Occipital lobe (tissue), 3 donors: ENCODE measurements at places on chromosomes 1 and 21. TPM values are rescaled to one million over a fixed set of nuclear protein-coding genes. Genes with fewer than 3 reads are reported as not detected.

GRCh38 chr1:55329091-55329490 is 113.9 kb upstream of the USP24 start:
- DNase-seq = no peak

- DNase-seq = no peak
These were observed 30.4 kb downstream of the KCNN3 start for GRCh38 chr1:154839691-154840090.

- no peak for DNase-seq
These were observed 18.4 kb downstream of the JUN start for GRCh38 chr1:58765441-58765840.

DNA sequence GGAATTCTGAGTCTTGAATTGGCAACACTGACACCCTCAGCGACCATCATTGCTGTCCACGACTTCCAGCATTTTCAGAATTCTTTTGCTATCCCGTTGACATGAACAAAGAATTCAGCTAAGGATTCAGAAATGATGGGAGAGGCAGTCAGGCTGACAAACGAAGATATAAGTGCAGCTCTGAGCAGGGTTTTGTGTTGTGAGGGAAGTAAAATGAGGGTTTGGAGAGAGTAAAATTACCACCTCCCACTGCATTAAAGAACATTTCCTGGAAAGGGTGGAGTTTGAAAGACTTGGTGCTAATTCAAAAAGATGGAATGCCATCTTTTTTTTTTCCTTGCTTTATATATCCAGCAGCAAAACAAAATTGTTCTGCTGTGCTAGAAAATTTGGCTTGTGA is 4.9 kb upstream of the ELK4 start:
- DNase-seq = no peak

GRCh38 chr1:186016856-186017255 is 282.7 kb downstream of the HMCN1 start:
- DNase-seq = no peak

The PPP2R5A gene
- total RNA-seq = 34.5 TPM

GRCh38 chr1:83027511-83027910 is 971.4 kb downstream of the TTLL7 start:
- no peak for DNase-seq

DNA sequence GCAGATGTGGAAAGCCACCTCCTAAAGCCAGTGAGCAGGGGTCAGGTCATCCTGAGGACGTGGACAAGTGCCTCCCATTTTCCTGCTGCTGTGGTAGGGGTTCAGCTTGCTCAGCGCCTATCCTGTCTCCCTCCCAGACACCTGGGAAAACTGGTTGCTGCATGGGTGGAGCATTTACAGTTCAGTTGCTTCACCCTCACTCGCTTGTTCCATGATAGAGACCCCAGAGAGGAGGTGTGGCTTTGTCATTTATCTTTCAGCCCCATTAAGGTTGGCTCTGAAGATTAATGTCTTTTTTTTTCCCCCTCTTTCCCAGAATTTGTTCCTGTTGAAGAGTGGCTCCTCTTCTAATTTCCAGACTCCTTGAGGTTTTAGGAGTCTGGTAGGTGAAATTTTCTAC is 9.2 kb downstream of the VANGL1 start:
- DNase-seq = no peak

The IL22RA1 gene
- total RNA-seq = not detected

GRCh38 chr1:209809611-209810010 is 3.7 kb upstream of the IRF6 start:
- no peak for DNase-seq

DNA sequence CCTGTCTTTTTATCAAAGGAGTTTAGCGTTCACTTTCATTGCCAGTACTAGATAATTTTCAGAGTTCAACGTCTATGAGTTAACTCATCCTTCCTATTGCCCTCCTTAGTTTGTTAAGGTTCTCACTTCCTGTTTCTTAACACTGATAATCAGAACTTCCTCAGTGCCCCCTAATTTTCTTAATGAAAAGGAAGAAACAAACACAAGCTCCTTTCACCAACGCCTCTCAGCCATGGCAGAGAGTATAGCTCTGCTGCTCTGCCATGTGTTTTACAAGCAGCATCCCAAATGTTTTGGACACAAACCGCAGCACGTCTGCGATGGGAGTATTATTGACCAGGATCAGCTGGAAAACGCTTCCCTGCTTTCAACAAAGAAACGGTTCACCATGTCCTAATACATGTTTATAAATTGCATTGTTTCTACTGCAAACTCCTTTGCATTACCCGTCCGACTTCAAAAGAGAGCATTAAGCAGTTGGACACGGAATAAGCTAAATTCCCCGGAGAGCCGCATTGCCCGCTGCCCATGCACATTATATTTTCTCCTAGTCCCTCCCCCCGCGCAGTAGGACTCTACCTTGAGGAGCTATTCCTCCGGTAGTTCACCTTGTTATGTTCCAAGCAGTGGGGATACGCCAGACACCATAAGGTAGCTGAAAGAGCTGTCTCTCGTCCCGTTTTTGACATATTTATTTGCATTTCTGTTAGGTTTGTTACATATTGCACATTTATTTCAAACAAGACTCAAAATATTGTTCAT is 561 bp downstream of the OLFM3 start:
- DNase-seq = peak; percentile 34

The REG4 gene
- total RNA-seq = not detected

GRCh38 chr1:21613072-21613867 is 55.9 kb downstream of the RAP1GAP start:
- DNase-seq = no peak

GRCh38 chr1:100354971-100355394 is 2.7 kb downstream of the CDC14A start:
- no peak for DNase-seq

DNA sequence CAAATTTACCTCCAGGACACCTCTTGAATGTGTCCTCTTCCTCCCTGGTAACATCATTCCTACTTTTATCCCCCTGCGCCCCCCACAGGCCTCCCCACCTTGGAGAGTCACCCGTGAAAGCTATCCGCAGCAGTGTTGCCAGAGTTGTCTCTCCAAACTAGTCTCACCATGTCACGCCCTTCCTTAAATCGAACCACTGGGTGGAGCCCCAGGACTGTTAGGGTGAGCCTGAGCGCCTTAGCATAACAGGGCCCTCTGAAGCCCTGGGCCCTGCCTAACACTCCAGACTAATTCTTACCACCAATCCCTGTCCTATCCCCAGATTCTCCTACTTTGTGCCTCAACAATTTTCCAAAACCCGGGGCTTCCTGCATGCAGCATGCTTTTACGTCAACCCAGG is 35.0 kb downstream of the HSD3B2 start:
- no peak for DNase-seq
